ENCODE measurements at places on chromosomes 13 and 19.

DNA sequence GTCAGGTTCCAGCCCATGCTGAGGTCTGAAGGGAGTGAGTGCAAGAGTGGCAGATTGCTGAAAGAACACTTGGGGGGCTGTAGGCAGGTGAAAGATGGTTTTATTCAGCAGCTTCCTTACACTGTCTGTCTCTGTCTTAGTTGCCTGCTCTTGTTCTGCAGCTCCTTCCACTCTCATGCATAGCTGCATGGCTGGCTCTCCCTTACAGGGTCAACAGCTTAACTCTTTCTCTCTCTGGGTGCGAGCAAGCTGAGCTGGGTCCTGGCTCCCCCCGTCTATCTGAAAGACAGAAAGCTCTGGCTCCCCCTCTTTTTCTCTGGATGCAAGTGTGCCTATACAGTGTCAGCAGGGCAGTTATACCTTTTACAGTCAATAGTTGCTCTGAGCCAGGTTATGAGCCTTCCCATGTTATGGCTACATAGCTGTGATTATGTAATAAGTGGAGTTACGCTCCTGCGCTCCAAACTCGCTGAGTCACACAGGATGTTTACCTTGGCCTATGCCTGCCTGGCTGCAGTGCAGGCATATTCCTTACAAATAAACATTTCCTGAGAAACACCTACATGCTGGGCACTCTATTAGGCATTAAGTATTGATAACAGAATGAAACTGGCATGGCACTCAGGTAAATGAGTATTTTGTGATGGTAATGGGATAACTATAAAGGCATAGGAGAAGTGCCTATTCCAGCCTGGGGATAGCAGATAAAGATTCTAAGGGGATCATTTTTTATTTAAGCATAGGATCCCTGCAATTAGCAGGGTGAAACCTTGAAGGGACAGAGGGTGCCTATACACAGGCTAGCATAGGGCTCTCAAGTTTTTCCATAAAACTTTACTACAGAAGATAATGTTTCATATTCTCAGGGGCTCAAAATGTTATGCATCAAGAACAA lies 826.9 kb upstream of the PCDH9 start:
- DNase-seq, result peak; percentile 71

GRCh38 chr13:76597868-76598267 lies 288.3 kb downstream of the KCTD12 start:
- DNase-seq, result no peak

GRCh38 chr13:45827318-45827717 lies 24.2 kb downstream of the SIAH3 start:
- no peak for DNase-seq

GRCh38 chr13:50158385-50159165 lies 143.3 kb downstream of the KCNRG start:
- DNase-seq, result no peak

DNA sequence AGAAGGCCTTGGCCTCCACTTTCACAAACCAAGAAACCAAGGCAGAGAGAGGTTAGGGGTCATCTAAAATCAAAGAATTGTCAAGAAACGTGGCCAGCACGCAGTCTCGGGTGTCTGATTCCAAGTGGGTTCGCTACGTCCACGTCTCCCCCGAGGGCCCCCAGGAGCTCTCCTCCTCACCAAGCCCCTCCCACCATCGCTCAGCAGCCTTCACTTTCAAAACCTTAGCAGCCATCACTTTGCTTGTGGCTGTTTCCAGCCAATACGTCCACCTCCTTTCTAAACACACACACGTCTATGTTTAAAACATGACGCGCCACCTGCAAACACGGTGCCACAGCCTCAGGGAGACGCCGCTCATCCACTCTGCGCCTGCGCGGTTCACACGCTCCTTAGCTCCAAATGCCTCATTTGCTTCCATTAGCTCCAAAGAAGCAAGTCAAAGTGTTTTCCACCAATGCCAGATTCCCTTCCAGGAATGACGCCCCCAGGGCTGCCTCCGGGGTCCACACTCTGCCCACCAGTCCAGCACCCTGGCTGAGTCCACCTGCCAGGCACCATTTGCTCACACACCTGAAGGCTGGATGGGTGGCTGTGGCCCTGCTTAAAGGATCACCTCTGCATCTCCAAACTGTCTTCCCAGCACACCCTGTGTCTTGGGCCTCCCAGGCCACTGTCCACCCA lies 5.5 kb downstream of the RASA3 start:
- no peak for DNase-seq

GRCh38 chr13:82356667-82357410 lies 1525.4 kb downstream of the SLITRK1 start:
- no peak for DNase-seq

DNA sequence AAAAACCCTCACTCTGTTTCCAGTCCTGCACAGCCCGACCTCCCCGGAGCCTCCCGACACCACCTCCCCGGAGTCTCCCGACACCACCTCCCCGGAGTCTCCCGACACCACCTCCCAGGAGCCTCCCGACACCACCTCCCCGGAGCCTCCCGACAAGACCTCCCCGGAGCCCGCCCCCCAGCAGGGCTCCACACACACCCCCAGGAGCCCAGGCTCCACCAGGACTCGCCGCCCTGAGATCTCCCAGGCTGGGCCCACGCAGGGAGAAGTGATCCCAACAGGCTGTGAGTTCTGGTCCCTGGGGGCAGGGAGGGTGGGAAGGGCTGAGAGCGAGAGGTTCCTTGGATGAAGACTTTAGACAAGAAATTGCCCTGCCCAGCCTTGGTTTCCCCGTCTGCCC lies 5.4 kb downstream of the MADCAM1 start:
- no peak for DNase-seq

DNA sequence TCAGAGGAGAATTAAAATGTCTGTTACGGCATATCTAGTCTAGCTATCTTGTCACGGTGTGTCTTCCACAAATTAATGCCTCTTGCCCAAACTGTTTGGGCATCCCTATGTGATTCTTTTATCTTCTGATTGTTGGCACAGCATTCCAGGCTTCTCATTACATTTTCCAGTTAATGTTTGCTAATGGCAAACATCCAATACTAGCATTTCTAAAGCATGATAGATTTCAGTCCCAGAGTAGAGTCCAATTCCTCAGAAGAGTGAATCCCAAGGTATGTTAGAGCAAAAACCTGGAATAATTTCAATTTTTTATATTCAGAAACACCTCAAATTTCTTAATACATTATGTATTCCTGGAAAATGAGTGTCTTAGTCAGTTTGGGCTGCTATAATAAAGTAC lies 684.5 kb upstream of the SLITRK1 start:
- no peak for DNase-seq

DNA sequence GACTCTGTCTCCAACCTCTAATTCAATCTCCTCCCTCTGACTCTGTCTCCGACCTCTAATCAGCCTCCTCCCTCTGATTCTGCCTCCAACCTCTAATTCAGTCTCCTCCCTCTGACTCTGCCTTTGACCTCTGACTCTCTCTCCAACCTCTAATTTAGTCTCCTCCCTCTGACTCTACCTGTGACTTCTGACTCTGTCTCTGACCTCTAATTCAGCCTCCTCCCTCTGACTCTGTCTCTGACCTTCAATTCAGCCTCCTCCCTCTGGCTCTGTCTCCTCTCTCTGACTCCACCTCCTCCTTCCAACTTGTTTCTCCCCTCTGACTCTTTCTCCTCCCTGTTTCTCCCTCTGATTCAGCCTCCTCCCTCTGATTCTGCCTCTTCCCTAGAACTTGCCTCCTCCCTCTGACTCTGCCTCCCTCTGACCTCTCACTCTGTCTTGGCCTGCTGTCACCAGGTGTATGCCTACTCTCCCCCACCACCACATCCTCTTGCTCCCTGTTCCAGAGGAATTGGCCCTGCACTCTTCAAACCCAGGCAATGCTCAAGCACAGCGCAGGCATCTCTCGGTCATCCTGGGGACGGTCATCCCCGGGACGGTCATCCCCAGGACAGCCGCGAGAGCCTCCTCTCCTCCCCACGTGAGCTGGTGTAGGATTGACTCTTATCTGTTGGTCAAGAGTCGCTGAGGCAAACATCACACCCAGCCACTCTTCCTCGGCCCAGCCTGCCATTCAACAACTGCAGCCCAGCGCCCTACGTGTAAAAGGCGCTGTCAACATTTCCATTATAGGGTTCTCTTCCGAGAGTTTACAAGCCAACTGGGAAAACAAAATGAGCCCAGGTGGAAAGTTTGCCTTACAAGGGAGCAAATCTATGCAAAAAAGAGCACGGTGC lies 60.2 kb downstream of the ZIC5 start:
- no peak for DNase-seq

- no peak for DNase-seq
Measured at GRCh38 chr19:3818466-3818865, 32.3 kb upstream of the MATK start.

DNA sequence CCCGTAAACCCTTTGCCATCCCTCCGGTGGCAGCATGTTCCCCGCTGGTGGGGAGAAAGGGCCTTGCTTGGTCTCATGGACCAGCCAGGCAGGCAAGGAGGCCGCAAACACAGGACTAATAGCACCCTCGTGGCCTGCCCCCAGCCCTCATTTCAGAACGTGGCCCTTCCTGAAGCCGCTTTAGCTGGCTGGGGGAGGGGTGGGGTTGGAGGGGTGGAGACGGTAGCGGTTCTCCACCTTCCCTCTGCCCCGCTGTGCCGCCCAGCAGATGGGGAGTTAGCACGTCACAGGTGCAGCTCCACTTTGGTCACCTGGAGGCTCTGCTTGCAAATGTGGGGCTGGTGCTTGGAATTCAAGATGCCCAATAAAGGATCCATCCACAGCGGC lies 59.3 kb upstream of the URI1 start:
- DNase-seq, result no peak

DNA sequence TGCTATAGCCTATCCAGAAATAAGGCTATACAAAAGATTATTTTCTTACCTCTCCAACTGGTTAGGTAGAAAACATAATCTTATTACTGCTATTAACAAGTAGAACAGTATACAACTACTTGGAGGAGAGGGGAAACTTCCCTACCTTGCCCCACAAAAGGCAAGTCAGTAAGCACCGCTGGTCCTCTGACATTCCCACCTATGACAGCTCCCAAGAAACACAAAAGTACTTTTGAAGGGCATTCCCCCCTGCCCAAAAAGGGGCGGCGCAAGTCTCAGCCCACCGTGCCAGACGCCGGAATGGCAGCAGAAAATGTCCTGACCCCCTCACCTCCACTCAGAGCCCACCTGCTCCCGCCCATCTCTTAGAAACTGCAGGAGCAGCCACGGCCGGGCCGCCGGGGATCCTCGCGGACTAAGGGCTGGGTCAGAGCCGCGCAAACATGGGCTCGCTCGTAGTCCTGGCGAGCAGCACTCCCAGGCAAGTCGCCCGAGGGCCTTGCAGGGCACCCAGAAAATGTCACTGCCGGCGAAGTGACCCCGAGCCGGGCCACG lies 437 bp downstream of the SUCLA2 start:
- no peak for DNase-seq

DNA sequence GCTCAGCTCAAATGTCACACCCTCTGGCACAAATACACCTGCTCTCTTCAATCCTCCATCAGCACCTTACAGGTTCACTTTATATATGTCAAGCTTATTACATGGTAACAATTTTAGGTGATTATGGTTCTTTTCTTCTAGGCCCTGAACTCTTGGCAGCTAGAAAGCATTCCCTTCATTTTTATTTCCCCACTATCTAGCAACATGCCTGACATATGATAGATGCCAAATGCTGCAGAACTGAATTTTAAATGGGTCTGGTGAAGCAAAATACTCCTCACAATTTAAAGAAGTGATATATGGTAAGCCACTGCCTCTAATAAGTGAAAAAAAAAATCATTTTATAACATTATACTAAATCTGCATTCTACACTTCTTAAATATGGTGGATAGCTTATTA lies 95.2 kb downstream of the USP12 start:
- DNase-seq, result no peak

DNA sequence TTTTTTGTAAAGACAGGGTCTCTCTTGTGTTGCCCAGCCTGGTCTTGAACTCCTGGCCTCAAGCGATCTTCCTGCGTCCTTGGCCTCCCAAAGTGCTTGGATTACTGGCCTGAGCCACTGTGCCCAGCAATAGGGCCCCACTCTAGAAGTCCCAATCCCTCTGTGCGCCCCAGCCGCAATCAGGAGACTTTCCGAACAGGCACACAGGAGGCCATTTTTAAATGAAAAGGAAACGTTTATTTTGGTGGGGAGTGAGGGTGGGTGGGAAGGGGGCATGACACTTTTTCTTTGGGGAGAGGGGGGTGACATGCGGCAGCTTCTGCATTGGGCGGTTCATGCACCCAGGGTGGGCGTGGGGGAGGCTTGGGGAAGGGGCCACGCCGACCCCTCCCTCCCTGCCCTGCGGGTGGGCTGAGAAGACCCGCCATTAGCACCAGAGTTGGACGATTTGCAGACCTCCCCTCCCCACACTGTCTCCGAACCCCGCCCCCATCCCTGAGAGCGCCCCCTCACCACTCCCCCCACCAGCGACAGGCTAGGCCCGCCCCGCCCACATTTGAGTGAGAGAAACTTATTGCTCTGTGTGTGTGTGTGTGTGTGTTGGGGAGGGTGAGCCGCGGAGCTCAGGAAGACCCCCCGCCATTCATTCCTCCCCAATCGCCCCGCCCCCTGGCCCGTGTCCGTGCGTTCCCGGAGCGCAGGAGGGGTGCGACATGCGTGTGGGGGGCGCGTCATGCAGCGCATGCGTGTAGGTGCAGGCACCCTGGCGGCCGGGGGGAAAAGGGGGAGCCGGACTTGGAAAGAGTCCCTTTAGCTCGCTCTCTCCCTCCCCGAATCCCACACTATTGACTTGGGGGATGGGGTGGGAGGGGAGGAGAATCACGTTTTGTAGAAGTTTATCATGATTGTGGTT lies 17.2 kb downstream of the KCNC3 start:
- no peak for DNase-seq

GRCh38 chr13:20847296-20847695 lies 55.2 kb downstream of the XPO4 start:
- no peak for DNase-seq

DNA sequence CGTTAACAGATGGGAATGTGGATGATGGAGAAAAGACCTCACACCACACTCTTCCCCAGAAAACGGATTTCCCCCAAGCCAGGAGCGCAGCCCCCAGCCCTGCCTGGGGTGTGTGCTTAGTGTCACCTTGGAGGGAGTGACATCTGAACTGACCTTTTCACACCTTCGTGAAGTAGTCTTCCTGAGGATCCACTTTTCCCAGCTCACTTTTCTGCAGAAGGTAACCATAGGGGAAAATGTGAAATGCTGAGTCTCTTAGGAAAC lies 26.2 kb downstream of the SIAH3 start:
- DNase-seq, result no peak

DNA sequence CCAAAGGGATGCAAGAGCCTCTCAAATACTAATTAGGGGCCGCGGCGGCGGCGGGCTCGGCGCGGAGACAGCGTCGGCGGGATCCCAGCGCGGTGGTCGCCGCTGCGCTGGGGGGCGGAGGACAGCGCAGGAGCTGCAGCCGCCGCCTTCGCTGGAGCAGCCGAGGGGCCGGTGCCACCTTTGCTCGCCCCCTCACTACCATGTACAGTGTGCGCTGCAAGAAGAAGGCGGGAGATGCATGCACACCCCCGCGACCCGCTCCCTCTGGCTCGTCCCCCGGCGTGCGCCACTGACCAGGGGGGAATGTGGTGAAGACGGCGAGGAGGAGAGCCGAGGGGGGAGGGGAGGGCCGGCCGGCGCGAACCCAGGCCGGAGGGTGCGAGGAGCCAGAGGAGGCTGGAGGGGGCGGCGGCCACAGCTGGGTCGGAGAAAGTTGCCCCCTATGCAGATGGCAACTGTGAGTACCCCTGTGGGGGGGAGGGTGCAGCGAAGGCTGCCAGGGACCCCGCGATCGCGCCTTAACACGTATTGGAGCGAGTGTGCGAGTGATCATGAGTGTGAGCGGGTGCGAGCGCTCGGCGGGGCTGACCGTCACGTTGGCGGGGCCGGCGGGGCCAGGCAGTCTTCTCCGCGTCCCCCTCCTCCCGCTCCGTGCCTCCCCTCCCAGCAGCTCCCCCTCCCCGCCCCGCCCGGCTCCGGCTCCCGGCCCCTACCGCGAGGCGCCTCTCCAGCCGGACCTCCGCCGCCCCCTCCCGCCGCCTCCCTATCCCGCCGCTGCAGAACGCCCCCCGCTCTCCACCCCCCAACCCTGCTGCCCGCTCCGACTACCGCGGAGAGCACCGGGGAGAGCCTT lies 808 bp downstream of the SLITRK5 start:
- no peak for DNase-seq

Measured in PC-9 (cell line).